Stimulated activated CD4-positive, alpha-beta T cell treated with anti-CD3 and anti-CD28 coated beads, Interleukin-15, amount 100 ng/mL, for 1 hour (primary cell): ENCODE measurements at places on chromosomes 12 and 14.

DNA sequence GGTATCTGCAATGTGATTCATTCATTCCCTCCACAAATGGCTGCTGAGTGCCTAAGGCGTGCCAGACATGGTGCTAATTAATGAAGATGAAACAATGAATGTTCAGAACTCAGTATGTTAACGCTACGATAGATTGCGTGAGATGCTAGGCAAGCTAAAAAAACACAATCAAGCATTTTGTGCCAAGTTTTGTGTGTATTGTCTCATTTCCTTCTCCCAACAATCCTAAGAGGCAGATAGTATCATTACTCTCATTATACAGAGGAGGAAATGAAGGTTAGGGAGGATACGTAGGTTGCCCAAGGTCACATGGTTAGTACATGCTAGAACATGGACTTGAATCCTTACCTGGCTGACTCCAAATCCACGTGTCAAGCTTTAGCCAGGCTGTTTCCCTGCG lies 264.4 kb downstream of the EFCAB11 start:
- DNase-seq, result no peak

DNA sequence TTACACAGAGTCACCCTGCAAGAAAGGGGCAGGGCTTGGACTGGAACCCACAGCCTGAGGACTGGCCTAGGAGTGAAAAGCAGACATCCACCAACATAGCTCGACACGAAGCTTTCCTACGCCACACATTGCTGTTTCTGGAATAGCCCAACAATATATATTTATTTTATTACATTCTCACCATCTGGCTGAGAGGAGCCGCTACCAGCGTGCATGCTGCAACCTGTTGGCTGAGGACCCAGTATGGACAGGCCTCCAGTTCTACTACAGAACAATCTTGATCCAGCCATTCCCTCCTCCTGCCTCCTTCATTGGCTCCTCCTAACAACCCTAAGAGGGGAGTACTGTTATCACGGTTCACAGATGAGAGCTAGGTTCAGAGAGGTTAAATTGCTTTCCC lies 35.6 kb upstream of the TBX5 start:
- DNase-seq, result no peak

DNA sequence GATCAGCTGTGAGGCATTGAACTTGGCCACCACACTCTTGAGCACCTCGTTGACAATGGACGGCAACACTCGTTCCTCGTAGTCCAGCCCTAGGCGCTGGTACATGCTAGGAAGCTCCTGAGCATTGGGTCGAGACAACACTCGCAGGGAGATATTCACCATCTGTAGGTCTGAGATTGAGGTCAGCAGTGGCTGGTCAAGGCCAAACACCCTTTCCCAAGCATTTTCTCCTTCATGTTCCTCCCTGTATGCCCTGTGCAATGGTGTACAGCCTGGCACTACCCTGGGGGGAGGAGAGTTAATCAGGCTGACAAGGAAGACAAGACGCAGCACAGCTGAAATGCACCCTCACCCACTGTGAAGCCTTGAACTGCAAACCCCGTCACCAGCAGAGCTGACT lies 2.0 kb downstream of the PHB2 start:
- no peak for DNase-seq

DNA sequence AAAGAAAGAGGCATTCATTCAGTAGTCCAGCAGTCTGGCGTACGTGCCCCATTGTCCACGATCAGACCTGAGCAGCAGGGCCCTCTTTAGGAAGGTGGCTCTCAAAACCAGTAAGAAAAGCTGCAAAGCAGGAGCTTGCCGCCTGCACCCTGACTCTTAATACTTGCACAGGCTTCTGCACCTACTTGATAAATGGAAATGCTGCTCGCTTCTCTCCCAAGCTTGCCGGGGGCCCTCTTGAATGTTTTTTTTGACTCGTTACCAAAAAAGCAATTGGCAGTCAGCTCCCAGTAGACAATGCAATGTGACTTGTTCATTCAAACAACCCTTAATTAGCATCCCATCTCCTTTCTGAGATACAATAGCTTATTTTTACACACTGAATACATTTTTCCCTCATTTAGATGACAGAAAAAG lies 27.2 kb upstream of the PTPRB start:
- DNase-seq, result no peak

DNA sequence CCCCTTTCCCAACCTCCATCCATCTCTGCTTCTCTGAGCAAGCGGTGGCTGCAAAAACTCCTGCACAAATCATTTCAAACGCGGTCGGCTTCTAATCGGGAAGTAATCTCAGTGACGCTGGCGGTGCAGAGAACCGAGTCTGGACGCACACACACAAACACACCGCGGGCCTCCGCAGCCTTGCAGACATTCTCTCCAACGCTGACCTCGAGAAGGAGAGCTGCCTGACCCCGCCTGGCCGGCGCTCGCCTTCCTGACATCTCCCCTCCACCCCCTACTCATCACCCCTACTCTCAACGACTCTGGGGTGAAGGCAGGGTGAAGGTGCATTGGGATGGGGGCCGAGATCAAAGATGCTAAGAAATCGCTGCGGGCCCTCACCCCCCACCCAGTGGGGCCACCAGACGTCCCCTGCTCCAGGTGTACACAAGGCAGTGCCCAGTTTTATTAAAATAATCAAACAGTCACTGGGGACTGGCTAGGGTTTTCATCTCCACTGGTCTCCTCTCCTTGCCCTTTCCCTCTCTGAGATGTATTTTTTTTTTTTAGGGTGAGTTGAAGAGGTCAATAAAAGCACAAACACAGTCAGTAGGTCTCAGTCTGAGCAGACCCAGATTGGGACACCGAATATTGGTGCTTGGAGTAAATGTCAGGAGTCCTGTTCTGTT lies 506 bp upstream of the TBX5 start:
- no peak for DNase-seq

GRCh38 chr14:65290830-65291229 lies 121.7 kb upstream of the FUT8 start:
- DNase-seq, result no peak

- DNase-seq, result no peak
Measured at GRCh38 chr12:63904653-63905052, 60.2 kb downstream of the SRGAP1 start.

DNA sequence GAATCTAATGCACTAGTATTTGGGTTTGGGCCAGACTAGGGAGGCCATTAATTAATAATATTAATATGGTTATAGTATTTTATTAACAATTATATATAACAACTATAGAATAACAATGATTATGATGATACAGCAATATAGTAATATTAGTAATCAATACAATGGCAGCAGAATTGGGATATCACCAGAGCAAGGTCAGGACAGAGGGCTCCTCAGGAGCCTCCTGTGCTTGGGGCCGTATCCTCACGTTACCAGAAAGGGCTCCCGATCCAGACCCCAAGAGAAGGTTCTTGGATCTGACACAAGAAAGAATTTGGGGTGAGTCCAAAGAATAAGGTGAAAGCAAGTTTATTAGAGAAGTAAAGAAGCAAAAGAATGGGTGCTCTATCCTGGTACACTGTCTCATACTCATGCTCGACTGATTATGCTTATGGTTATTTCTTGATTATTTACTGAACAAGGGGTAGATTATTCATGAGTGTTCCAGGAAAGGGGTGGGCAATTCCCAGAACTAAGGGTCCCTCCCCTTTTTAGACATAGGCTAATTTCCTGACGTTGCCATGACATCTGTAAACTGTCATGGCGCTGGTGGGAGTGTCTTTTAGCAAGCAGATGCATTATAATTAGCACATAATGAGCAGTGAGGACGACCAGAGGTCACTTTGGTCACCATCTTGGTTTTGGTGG lies 61.6 kb downstream of the RIN3 start:
- DNase-seq, result no peak

- no peak for DNase-seq
Measured at GRCh38 chr14:36664322-36665193, 2.9 kb downstream of the PAX9 start.

- no peak for DNase-seq
Measured at GRCh38 chr12:86662464-86662863, 406.3 kb upstream of the MGAT4C start.

GRCh38 chr12:121955258-121956237 lies 37.2 kb downstream of the CFAP251 start:
- no peak for DNase-seq

- DNase-seq, result no peak
Measured at GRCh38 chr12:11652351-11653040, 3.0 kb downstream of the ETV6 start.

- DNase-seq, result no peak
Measured at GRCh38 chr14:88695870-88696269, 96.9 kb downstream of the EML5 start.

- no peak for DNase-seq
Measured at GRCh38 chr14:33776871-33777270, 174.0 kb downstream of the EGLN3 start.

GRCh38 chr12:45356822-45357538 lies 141.1 kb downstream of the ANO6 start:
- no peak for DNase-seq

- DNase-seq, result no peak
Measured at GRCh38 chr14:95287176-95287754, 32.4 kb downstream of the CLMN start.

GRCh38 chr12:127655691-127656090 lies 611.3 kb upstream of the TMEM132C start:
- no peak for DNase-seq

DNA sequence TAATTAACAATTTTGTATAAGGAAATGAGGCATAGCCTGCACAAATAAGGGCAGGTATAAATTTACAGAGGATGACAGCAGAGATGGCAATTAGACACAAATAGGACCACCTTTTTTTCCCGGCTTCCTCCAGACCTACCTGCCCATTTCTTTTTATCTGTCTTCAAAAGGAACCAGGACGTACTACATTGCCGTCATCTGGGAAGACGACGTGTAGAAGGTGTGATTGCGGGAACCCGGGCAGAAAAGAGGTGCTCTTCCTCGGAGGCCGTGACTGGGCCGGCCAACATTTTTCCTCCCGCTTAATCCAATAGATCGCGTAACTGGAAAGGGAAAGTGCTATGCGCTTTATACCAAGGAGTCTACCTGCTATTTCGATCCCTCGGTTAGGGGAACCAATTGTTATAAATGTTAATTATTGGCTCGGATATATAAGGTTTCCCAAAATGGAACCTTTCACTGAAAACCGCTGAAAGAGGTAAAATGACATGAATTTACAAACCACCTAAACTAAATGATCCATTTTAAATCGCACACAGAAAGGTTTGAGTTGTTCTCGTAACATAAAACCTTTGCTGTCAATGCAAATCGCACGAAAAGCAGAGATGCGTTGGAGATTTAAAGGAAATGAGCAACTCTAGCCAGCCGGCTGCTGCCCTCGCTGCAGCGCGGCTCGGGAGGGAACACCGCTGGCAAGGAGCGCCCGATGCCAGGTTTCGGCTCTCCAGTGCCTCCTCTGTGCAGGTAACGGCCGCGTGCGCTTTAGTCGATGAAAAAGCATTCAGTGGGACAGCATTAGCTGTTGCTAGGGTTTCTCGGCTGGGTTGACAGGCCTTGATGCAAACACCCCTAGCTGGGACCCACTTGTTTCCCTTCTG lies 2.8 kb upstream of the SIX1 start:
- no peak for DNase-seq

GRCh38 chr14:67816326-67817002 lies at the start of gene ZFYVE26:
Gene ZFYVE26 (minus strand): TSS chr14:67816590. CDS start chr14:67815963, 627 bp downstream.
- peak; percentile 74 for DNase-seq

DNA sequence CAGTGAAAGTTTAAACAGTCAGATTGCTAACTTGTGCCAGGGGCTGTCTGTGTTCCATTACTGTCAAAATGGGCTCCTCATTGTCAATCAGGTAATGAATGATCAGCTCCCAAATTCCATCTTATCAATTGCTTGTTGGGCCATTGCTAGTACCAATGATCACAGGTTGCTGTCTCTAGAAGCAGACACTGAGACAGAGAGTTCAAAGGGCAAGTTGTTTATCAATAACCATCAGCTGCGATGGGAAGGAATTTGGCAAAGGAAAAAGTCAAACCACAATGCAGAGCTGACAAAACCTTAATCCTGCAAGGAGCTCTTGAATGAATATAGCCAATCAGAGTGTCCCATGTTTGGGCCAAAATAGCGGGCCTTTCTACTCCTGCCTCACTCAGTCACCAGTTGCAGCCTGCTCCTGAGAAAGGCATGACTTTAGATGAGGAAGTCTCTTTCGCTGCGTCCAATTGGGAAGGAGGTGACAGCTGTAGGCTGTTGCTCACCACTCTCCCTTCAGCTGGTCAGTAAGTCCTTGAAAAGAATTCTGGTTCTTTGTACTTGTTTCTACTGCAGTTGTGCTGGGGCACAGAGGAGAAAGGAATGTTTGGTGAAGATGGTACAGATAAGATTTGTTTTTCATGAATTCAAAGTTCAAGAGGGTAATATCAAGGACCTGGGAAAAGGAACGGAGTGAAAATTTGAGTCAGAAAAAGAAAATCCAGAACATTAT lies 179.2 kb upstream of the PDE3A start:
- DNase-seq, result no peak

- no peak for DNase-seq
Measured at GRCh38 chr12:119687406-119687805, 19.5 kb downstream of the PRKAB1 start.

DNA sequence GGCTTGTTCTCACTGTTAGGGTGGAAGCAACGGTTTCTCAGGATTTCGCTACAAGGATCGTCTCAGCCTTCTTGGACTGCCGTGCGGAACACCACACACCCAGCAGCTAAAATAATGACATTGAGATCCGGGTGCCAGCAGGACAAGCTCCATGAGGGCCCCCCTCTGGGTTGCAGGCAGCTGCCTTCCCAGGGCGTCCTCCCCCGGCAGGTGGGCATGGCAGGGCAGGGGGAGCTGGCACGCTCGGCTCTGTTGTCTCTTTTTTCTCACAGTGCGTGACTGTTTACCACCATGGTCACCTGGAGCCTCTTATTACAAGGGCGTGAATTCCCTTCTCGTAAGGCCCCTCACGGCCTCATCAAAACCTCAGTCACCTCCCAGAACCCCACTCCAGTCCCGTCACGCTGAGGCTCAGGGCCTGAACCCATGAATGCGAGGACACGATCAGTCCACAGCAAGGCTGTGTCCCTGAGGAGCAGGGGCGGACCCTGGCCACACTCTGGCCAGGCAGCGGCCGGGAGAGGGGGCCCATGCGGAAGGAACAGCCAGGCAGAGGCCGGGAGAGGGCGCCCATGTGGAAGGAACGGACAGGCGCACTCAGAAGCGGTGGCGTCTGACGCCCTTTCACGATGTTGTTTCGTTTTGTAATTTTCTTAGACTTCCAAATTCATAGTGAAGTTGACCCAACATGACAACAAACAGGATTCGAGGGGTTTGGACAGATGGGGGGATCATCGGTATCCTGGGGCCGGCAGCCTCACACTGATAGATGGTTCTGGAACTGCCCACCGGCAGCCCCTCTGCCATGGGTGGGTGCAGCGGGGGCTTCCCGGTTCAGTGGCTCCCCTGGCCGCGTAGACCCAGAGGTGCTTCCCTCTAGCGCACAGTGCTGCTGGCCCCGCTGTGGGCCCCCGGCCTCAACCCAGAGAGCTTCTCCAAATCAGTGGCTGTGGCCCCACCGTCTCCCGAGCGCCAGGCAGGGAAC lies 10.0 kb downstream of the LRCOL1 start:
- DNase-seq, result no peak

DNA sequence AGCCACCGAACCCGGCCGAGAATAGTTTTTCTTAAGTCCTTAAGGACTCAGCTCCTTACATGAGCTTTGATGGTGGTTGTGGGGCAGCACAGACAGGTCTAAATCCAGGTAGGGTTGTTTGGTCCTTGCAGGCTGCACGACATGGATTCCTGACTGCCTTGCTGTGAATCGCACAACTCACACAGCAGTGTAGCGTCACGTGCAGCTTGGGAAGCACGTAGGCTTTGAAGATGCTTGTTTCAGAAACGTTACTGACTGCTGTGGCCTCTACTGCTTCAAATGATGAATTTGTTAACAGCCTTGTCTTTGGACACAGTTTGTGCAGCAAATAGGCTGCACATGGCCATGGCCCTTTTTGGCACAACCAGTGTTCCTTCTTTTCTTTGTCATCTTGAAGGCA lies 29.9 kb downstream of the ZBTB42 start:
- no peak for DNase-seq

GRCh38 chr14:51978681-51979085 lies 10.7 kb upstream of the RTRAF start:
- no peak for DNase-seq
